ENCODE measurements at places on chromosomes 16 and 17. TPM values are rescaled to one million over a fixed set of nuclear protein-coding genes. Genes with fewer than 3 reads are reported as not detected.

The ACAP1 gene
- not detected for total RNA-seq

The FBXW10 gene
- total RNA-seq, result 0.63 TPM

The MSLN gene
- not detected for total RNA-seq

The C17orf50 gene
- not detected for total RNA-seq

The IRX3 gene
- total RNA-seq, result not detected

The NPIPA1 gene
- total RNA-seq, result 211 TPM

The OTOP3 gene
- total RNA-seq, result not detected

The ALKBH5 gene
- total RNA-seq, result 52.3 TPM

The CD300E gene
- not detected for total RNA-seq

The PPP1R27 gene
- not detected for total RNA-seq

The CA7 gene
- total RNA-seq, result not detected

The DPEP2 gene
- total RNA-seq, result not detected

The FA2H gene
- 0.31 TPM for total RNA-seq

The EDC4 gene
- 67.0 TPM for total RNA-seq

The KNOP1 gene
- 27.2 TPM for total RNA-seq

The EVPLL gene
- total RNA-seq, result not detected

The CMTM2 gene
- total RNA-seq, result not detected

The TPSD1 gene
- total RNA-seq, result not detected

The RAMP2 gene
- 9.1 TPM for total RNA-seq

The KRTAP4-5 gene
- not detected for total RNA-seq

The C16orf54 gene
- total RNA-seq, result 0.31 TPM

The RRAD gene
- 0.63 TPM for total RNA-seq

The GCSH gene
- total RNA-seq, result 21.3 TPM

The STH gene
- total RNA-seq, result 26.6 TPM

The KCNJ18 gene
- total RNA-seq, result not detected

The HYDIN gene
- total RNA-seq, result 75.1 TPM

The MYH2 gene
- total RNA-seq, result not detected

The C1QTNF8 gene
- total RNA-seq, result 0.63 TPM

The CYBA gene
- 17.2 TPM for total RNA-seq

The HSD17B1 gene
- total RNA-seq, result 1.6 TPM

The FOXF1 gene
- total RNA-seq, result 0.31 TPM

The MPP2 gene
- 17.5 TPM for total RNA-seq

The TMEM204 gene
- 2.8 TPM for total RNA-seq

The VMO1 gene
- total RNA-seq, result not detected

The UBFD1 gene
- 63.5 TPM for total RNA-seq

The ASPA gene
- total RNA-seq, result 1.3 TPM

The SEZ6 gene
- total RNA-seq, result 105 TPM

The YBX2 gene
- 2.5 TPM for total RNA-seq

The CFAP97D1 gene
- total RNA-seq, result not detected

The TMC6 gene
- 5.9 TPM for total RNA-seq

The KRT13 gene
- total RNA-seq, result not detected

The CHP2 gene
- 0.31 TPM for total RNA-seq

The HBQ1 gene
- 4.1 TPM for total RNA-seq

The RBBP6 gene
- total RNA-seq, result 98.9 TPM

The ZNRF1 gene
- 42.9 TPM for total RNA-seq

The TPSAB1 gene
- not detected for total RNA-seq

The BEAN1 gene
- total RNA-seq, result 7.5 TPM

The HOXB4 gene
- not detected for total RNA-seq

The TMC7 gene
- total RNA-seq, result 3.4 TPM

The ENPP7 gene
- total RNA-seq, result not detected

The TSPOAP1 gene
- 91.7 TPM for total RNA-seq

The CCL15 gene
- not detected for total RNA-seq

The ANKRD40CL gene
- total RNA-seq, result not detected

The SRL gene
- not detected for total RNA-seq

The TERF2IP gene
- total RNA-seq, result 128 TPM
